NAMALWA (cell line): ENCODE measurements at places on chromosomes 3 and 15.

DNA sequence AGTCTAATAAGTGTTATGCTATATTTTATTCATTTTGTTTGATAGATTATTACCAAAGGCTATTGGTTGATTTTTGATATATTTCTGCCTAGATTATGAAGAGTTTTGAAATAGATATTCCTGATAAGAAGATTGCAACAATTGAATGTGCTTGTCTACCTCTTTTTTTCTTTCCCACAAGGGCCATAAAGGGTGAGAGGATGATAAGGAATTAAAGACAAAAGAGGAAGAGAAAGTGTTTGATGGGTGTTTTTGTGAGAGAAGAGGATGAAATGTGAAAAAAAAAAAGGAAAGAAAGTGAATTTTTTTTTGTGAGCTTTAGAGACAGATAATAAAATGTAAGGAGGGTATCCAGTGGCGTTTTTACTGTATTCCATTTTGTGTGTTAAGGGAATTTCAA lies 244.4 kb downstream of the CHST2 start:
- no peak for DNase-seq

- no peak for DNase-seq
Measured at GRCh38 chr3:17489139-17489538, 253.3 kb downstream of the TBC1D5 start.

DNA sequence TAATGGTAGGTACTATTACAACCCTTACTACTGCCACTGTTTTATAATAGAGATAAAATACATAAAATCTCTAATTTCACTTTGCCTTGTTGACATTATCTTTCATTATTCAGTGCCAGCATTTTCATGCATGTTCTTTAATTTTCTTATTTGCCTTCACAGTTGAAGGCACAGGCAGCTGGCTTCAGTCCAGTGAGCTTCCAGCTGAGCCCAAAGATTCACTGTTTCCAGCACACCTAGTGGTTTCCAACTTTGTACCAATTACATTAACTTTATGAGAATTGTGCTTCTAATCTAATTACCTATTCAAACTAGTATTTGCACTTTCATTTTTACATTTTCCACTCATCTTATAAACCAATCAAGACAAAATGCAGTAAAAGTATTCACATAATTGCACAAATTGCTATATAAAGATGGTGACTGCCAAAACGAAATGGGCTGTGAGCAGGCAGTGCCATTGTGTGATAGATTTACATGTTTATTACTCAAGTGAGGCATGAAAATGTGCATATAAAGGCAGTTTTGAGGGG lies 228.3 kb downstream of the MFSD1 start:
- no peak for DNase-seq

GRCh38 chr15:84992157-84992944 lies 10.7 kb downstream of the PDE8A start:
- no peak for DNase-seq

DNA sequence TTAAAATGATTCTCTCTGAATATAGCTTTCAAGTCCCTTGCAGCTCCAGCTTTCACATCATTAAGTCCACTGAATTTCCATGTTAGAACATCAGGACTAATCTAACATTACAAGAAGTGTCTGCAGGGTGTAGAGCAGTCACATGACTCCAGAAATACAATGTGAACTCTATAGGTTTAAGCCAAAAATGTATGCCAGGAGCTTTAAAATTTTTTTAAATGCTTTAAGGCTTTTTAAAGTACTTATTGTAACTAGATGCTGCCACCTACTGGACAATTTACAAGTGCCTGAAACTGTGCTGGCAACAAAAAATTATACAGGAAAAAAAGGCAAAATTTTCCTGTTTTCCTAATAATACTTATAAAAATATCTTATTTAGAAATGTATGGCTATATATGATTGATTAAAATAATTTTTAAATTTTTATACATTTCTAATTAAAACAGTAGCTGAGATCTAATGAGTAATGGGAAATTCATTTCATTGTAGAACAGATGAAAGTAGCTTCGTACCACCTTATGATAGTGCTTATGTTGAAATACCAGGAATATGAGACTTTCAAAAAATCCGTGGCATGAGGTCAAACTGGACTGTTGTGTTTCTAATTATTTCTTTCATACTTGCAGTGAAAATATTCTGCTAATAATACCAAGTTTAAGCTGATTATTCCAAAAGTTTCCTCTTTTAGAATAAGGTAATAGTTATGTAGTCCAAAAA lies 25.7 kb downstream of the FSIP1 start:
- DNase-seq = peak; percentile 69

- no peak for DNase-seq
Measured at GRCh38 chr15:25439369-25439836, 579 bp upstream of the UBE3A start.

- no peak for DNase-seq
Measured at GRCh38 chr3:197495999-197496745, 59.6 kb downstream of the BDH1 start.

DNA sequence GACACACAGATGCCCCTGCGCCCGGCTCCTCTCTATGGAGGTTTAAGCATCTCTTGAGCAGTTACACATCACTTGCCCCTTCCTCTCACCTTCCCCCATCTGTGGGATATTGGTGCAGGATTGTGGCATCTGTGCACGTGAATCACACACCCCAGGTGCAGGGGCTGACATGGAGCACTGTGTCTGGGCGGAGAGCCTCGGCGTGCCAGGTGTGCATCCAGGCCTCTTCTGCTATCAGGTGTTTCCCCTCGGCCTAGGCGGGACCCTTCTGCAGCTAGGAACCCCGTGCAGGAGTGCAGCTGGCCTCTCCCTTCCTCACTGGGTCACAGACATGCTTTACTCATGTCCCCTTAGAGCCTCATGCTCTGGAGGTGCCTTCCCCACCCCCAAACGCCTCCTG lies 33.4 kb upstream of the MUC13 start:
- no peak for DNase-seq

GRCh38 chr15:88529021-88529630 lies 17.4 kb downstream of the DET1 start:
- no peak for DNase-seq

- no peak for DNase-seq
Measured at GRCh38 chr15:83365370-83365938, 81.0 kb upstream of the BNC1 start.

GRCh38 chr3:162369306-162369705 lies 872.7 kb downstream of the OTOL1 start:
- DNase-seq = no peak

GRCh38 chr3:74119221-74119620 lies 494.5 kb upstream of the PDZRN3 start:
- DNase-seq = no peak

DNA sequence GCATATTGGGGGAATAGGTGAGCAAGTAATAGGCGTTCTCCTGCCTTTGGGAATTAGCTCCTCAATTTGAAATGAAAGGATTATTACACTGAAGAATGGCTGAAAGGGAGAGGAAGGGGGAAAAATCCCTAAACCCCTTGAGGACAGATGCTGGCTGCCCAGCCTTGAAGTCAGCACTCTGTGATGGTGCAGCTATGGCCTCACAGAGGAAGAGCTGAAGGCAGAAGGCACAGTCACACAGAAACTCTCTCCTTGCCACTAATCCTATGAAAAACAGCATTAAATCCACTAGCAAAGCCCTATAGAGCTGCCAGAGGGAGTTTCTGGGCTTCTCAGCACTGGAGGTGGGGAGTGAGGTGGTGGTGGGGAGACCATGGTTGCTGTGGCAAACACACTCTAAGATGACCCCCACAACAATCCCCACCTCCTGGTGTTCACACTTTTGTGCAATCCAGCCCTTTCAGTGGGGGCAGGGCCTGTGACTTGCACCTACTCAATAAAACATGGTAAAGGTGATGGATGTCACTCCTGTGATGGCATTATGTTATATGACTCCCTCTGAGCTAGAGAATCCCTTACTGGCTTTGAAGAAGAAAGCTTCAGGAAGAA lies 101.2 kb downstream of the RFTN1 start:
- no peak for DNase-seq

DNA sequence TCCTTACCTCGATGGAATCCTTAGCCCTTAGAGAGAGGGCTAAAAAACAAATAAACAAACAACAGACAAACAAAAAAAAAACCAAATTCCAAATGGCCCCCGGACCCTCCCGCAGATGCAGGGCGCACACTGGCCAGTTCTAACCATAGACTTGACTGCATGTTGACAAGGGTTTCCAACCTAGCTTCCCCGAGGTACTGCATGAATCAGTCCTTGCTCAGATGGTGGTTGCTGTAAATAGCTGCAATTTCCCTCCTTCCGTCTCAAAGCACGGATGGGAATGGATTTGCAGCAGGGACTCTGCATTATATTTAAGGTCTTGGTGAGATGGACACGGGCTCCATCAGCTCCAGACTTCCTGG lies 162.8 kb downstream of the CD47 start:
- DNase-seq = no peak

GRCh38 chr3:53318522-53318921 lies 28.8 kb downstream of the DCP1A start:
- no peak for DNase-seq

GRCh38 chr15:100103828-100104227 lies 237.9 kb downstream of the ADAMTS17 start:
- no peak for DNase-seq

- DNase-seq = no peak
Measured at GRCh38 chr3:46713050-46713897, 4.4 kb downstream of the PRSS50 start.

DNA sequence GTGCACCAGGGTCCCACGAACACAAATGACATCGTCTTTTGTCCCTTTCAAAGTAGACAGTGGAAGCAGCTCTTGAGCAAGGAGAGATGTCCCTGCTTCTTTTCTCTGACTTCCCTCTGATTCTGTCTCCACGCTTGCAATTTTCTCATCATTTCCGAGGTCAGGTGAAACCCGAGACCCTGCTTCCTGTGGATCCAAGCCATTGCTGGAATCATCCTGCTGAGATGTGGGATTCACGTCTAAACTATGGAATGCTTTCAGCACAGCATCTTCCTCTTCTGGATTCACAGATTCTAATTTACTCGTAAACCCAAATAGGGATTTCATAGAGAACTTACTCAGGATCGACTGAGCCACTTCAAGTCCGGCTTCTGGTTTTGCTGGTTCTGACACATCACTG lies 127.1 kb downstream of the FMN1 start:
- DNase-seq = no peak

DNA sequence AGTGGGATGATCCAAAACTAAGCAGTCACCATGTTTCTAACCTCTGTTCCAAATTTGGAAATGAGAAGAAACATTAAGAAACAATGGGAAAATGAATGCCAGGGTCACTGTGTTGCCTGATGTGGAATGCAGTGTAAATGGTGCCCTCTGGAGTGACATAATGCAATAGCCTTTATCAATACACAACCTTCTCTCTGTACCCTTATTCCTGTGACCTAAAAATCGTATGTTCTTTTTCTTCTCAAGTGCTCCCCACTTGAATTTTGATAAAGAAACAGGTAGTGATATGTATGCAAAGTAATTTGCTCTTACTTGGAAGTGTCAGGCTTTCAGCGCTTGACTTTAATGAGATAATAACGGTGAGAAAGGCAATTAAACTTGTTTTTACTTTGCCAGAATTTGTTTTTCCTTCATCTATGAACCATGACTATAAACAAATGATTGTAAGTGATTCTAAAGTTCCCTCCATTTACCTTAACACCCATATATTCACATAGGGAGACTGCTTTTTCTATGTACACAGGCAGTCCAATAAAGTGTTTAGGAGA lies 145.8 kb upstream of the THRB start:
- DNase-seq = peak; percentile 11

- peak; percentile 68 for DNase-seq
Measured at GRCh38 chr3:18559331-18559842, 134.2 kb upstream of the SATB1 start.

GRCh38 chr3:49839193-49839809 lies 17.1 kb downstream of the TRAIP start:
- DNase-seq = peak; percentile 73

DNA sequence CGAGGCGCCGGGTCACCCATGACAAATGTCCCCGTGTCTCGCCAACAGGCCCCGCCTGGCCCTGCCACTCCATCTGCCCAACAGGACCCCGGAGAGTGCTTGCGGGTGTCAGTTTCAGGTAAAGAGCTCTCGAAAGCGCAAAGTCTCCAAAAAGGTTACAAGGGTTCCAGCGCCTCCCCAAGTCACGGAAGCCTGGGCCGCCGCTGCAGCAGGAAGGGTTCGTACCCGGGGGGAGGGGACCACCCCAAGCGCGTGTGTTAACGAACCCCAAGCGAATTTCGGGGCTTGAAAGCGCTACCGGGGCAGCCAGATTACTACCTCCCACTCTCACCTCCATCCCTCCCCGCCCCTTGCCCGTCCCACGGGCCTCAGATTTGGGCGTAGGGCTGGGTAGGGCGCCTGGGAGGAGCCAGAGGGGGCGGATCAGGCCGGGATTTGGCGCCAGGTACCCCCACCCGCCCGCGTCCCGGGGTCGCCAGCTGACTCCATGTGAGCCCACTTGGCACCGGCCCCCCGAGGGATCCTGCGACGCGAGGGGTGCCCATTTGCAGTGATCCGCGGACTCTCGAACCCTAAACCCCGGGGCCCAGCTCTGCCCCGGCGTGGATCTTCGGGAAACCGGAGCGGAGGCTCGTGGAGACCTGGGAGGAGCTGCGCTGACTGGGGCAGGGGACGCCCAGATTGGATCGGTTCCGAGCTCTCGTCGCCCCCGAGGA lies 85.9 kb downstream of the NR2F2 start:
- no peak for DNase-seq

DNA sequence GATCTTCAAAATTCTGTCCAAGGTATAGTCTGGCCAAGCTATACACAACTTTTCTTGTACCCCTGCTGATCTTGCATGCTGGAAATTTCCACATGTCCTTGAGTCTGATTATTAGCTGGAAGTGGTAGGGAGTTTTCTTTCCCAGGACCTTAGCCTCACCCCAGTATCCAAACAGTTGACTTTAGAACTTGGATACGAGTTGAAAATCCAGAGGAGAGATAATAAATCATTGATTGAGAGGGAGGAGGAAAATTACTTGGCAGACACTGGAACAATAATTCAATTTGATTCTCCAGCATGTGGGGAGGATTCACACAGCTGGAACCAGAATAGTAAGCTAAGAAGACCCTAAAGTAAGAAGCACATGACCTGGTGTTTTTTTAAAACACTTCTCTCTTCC lies 116.4 kb downstream of the IL5RA start:
- no peak for DNase-seq

DNA sequence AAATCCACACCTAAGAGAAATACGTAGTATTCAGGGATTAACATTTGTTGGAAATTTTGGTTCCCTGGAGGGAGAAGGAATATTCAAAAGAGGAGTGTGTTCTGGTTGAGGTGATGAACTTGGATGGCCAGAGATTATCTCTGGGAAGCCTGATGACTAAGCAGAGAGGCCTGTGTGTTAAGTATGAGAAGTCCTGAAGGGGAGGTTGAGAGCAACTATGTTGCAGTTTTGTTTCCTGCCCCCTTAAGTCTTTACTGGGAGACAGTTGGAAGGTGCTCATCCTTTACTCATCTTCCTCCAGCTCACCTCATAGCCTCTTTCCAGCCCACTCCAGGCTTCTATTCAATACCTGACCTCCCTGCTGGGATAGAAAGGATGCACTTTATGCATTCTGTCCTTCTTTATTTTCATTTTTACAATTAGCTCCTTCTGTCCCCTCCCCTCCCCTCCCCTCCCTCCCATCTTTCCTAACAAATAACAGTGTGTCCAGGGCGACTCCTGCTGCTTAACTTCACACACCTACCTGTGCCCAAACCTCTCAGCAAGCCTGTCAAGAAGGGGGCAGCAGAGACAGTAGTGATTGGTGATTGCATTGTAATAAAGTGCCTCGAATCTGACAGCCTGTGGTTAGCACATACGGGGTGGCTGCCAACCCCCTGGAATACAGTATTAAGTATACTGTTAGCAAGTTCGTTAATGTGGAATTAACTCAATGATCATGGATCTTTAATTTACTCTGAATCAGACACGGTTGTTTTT lies 11.9 kb downstream of the RAP2B start:
- no peak for DNase-seq
